Trophoblast cell (in vitro differentiated cells and primary cell): ENCODE measurements at places on chromosomes 16 and 17.
A peak's percentile ranks its signal among the peaks of the same experiment; 100 is the strongest.

DNA sequence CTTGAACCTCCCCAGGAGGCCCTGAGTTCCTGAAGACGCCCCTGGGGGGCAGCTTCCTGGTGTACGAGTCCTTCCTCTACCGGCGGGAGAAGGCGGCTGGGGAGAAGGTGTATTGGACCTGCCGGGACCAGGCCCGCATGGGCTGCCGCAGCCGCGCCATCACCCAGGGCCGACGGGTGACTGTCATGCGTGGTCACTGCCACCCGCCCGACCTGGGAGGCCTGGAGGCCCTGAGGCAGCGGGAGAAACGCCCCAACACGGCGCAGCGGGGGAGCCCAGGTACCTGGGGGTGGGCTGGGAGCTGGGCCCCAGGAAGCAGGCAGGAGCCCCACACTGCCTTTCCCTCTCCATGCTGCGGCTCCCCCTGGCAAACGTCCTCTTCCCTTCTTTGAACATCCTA is 22.0 kb downstream of the FLYWCH1 start:
- no peak for DNase-seq

DNA sequence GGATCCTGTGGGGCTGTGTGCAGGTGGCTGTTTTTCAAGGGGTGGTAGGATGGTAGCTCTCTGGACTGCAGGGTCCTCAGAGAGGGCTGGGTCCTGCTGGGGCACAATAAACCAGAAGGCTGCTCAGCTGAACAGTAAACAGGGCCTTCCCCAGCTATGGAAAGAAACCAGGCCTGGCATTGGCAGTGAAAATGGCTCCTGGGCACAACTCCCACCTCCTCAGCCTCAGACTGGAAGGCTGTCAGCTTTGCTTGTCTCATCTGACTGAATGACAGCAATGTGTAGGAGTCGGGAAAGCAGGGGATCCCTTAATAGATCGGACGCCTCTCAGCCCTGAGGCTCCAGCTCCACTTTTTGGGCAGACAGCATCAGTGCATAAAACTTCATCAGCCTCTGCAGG is 59.8 kb upstream of the NLRP1 start:
- no peak for DNase-seq

DNA sequence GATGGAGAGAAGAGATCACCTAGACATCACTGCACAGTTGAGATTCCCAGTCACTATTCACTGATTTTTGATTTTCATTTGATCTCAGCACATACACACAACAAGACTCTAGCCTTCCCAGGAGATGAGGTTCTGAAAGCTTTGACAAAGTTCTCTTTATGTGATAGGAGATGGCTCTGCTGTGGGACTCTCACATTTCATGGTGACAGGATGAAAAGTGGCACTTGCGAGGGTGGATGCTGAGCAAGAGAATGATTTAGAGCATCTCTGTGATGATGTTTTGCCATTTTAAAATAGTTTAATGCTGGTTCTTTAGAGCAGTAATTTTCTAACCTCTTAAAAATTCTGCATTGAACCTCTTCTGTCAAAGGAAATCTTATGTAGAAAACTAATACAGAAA is 113.3 kb upstream of the CA10 start:
- no peak for DNase-seq

GRCh38 chr16:79482011-79482410 is 118.5 kb downstream of the MAF start:
- no peak for DNase-seq

- DNase-seq, result no peak
These were observed 46.6 kb downstream of the PIK3R5 start for GRCh38 chr17:8918807-8919465.

- no peak for DNase-seq
These were observed 145.2 kb downstream of the PMP22 start for GRCh38 chr17:15119968-15120367.

DNA sequence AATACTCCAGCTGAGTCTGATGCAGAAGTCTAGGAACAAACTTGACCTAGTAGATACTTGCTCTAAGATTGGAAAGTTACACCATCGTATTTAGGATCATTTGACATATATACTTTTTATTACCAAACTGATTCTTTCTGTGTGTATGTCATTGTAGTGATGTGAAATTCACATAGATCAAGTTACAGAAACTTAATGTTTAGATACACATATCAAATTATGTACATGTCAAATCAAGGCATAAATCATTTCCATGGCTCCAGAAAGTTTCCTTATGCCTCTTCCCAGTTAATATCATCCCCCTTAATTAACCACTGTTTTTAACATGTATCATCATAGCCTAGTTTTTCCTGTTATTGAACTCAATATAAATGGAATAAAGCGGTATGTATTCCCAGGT is 292.0 kb upstream of the CDH11 start:
- DNase-seq, result no peak

DNA sequence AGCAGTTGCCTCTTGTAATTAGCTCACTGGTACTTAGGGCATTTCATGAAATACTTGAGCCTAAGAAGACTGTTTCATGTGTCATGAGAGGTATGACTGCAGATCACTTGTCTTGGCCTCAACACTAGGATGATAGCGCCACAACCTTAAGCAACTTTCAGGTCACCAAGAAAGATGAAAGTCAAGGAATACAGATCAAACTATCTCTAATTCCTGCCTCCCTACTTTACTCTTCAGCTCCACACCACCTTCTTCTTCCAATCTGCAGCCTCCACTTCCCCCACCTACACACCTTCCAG is 28.0 kb downstream of the GNA13 start:
- no peak for DNase-seq

- peak; percentile 87 for DNase-seq
These were observed 63.2 kb upstream of the MARCHF10 start for GRCh38 chr17:62871291-62871690.

- peak; percentile 83 for DNase-seq
These were observed 29.9 kb upstream of the ARL4D start for GRCh38 chr17:43368740-43369506.

DNA sequence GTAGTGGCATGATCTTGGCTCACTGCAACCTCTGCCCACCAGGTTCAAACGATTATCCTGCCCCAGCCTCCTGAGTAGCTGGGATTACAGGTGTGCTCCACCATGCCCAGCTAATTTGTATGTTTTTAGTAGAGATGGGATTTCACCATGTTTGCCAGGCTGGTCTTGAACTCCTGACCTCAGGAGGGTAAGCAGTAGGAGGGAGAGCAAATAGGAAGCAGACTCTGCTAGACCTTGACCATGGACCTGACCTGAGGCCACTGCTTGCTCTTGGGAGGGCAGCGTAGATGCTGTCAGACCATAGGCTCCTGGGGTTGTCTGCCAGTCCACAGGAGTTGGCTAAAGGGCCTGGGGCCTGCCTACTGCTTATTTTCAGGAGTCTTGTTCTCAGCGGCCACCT is 28.6 kb downstream of the AKAP1 start:
- no peak for DNase-seq

DNA sequence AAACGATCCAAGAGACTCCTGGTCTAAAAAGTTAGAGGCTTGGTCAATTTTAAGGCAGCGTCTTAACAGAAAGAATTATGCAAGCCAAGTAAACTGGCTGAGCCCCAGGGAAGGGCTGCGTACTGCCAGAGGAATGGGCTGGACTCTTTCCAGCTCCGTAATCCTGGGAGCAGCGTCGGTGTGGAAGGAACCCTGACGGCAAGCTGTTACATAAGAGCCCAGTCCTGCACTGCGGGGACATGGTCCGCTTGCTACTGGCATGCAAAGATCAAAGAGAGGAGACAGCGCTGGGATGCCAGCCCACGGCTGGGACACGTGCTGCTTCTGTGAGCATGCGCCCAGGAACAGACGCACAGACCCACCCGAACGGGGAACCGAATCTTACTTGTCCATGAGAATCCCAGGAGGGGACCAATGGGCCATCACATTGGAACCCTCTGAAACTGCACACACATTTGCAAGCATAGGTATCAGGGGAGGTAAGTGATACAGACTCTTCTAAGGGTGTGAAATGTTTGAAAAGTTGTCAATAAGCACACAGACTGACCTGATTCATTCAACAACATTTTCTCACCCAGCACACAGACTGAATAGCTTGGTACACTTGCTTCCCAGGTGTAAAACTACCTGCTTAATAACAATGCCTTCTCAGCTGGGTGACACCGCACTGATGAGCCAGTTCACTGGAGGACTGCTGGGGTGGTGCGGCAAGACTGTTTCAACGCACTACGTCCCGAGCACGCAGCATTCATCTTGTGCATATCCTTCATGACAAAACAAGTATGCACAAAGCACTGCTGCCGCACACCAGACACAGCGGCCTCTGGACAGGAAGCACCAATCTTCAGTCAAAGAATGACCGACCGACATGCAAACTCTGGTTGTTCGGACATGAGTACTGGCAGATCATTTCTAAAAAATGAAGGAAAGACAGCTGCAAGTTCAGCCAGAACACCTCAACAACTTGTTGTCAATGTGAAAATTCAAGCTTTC is 94.9 kb downstream of the ANKRD11 start:
- DNase-seq, result peak; percentile 87

GRCh38 chr17:9195961-9196670 is 174.8 kb downstream of the NTN1 start:
- DNase-seq, result peak; percentile 79

GRCh38 chr16:50340578-50340977 is 28.2 kb downstream of the BRD7 start:
- no peak for DNase-seq

DNA sequence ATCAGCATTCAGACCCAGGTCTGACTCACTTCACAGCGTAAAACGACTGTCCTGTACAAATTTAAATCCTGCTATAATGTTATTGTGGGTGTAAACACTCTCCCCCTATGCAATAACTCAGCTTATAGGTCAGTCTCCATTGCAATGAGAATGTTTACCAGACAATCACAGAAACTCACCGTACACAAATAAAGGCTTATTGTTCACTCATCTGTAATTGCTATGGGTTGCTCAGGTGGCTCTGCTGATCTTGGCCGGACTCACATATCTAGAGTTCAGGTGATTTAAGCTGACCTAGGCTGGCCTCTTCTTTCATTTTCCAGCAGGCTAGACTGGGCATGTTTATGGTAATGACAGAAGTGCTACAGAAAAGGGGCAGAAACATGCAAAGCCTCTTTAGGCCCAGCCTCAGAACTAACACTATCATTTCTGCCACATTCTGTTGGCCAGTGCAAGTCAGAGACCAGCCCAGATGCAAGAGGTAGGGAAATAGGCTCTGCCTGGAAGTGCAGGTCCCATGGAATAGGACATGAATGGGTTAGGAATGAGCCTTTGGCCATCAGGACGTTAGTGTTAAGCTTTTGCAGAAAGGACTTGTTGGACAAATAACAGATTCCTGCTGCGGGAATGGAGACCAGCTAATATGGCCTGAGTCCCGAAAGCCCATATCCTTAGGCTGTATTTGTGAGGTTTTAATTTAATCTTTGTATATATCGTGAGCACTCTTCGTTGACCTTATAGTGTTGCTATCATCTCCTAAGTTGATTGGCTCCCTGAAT is 44.0 kb downstream of the HLF start:
- DNase-seq, result no peak

- DNase-seq, result no peak
These were observed 1.7 kb downstream of the ADGRG5 start for GRCh38 chr16:57544124-57544653.

DNA sequence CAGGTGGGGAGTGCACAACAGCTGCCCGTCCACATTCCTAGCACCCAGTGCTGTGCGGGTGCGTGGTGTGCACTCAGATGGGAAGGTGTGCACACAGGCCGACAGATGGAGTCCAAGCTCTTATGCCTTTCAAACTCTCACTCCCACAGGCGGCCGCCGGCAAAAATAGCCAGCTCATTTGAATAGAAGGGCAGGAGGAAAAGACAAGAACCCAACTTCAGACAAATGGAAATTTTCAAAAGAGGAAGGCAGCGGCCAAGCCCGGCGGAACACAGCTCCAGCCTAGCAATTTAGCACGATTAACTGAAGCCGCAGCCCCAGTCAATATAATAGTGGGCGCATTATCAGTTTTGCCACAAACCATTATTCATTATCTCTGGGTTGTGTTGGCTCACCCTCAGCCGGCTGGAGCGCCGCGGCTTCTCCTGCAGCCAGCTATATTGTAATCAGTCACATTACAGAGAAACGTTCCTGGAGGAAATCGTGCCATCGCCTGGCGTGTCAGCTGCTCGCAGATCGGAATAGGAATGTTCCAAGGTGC is 103.9 kb upstream of the SEC14L1 start:
- DNase-seq, result peak; percentile 98

DNA sequence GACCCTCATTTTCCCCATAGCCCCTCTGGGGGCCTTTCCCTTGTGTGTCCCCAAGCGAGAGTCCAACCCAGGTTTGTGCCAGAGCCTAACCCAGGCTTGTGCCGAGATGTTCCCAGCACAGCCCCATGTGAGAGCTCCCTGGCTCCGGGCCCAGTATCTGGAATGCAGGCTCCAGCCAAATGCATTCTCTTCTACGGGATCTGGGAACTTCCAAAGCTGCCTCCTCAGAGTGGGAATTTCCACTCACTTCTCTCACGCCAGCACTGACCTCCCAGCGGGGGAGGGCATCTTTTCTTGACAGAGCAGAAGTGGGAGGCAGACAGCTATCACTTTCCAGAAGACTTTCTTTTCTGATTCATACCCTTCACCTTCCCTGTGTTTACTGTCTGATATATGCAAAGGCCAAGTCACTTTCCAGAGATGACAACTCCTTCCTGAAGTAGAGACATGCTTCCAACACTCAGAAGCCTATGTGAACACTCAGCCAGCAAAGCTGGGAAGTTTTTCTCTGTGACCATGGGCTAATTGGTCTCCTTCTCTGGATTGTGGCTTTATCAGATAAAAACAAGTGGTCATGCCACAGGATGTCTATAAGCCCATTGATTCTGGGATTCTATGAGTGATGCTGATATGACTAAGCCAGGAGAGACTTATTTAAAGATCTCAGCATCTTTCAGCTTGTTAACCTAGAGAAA is 2.5 kb upstream of the CCL2 start:
- DNase-seq, result no peak

DNA sequence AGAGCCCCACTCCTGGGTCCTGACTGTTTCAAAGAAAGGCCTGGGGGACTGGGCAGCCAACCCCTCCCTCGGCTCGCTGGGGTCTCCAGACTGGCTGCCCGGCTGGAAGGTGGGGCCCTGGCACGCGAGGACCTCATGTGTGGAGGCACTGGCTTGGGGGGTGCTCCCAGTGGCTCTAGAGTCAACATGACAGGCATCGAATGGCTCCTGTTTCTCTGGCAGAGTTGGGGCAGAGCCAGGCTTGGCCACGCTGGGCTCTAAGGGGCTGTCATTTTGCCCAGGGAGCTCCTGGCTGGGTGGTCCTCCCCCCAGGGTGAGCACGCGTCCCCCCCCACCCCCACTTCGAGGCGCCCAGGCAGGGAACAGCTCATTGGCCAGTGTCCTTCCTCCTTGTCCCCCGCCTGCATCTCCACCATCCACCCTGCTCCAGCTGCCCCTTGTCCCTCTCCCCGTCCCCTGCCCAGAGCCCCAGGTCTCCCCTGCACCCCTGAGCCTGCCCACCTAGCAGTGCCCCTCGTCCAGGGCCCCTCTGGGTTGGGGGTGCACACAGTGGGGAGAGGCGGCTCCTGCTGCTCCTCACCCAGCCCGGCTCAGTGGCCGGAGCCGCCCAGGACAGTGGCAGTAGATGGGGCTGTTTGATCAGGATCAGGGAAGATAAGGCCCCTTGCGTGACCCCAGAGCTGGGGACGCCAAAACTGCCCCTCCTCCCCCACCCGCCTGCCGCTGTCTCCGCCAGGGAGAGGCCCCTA is 2.7 kb downstream of the GCGR start:
- no peak for DNase-seq
